PC-9 (cell line): ENCODE measurements at places on chromosomes 1 and 21. TPM values are rescaled to one million over a fixed set of nuclear protein-coding genes. Genes with fewer than 3 reads are reported as not detected.

Gene S100A7
- total RNA-seq: not detected in 2 replicates

Gene TMEM183A
- total RNA-seq: 53.5 and 63.1 TPM in 2 replicates

Gene LRRC71
- total RNA-seq: not detected in 2 replicates

- no peak overlapping the region for H3K27ac ChIP-seq
- H3K4me1 ChIP-seq: no peaks in the 10 kb centered on the region
- DNase-seq: peak; percentile 67
- no peak overlapping the region for H3K4me3 ChIP-seq
Measured at GRCh38 chr1:85502625-85503083, 37.7 kb upstream of the DDAH1 start.

- DNase-seq: no peak
- no peak overlapping the region for H3K4me3 ChIP-seq
- no peaks in the 10 kb centered on the region for H3K27me3 ChIP-seq
Measured at GRCh38 chr1:78091215-78091813, 45.5 kb downstream of the GIPC2 start.
